ENCODE measurements at places on chromosomes 7 and 10.

- no peak for DNase-seq
These were observed 979 bp downstream of the LRRC4 start for GRCh38 chr7:128030263-128030653.

- no peak for DNase-seq
These were observed 50.4 kb downstream of the TFEC start for GRCh38 chr7:115980159-115980558.

DNA sequence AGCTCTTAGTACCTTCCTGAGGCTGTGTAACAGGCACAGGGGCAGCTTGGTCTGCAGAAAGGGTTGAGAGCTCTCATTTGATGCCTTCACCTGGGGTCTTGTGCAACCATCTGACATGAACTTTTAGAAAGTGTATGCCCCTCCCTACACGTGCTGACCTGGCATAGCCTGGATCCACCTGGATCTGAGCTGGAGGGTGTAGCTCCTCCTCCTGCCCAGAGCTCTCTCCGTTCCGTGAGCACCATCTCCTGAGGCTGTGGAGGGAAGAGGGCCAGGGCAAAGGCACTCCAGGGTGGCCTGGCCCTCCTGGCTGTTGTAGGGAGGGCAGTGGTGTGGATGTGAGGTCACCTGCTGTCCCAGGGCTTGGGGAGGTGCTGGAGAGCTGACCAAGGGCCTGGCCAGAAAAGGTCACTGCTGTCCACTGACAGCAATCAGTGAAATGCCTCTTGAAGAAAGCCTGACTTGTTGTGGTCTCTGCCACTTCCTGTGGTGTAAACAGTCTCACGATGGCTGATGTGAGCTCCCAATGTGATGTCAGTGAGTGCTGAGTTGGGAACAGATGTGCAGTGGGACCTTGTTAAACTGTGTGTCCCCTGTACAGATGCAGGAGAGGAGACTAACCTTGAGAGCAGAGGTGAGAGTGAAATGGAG, 23.0 kb downstream of the AMZ1 start:
- no peak for DNase-seq

DNA sequence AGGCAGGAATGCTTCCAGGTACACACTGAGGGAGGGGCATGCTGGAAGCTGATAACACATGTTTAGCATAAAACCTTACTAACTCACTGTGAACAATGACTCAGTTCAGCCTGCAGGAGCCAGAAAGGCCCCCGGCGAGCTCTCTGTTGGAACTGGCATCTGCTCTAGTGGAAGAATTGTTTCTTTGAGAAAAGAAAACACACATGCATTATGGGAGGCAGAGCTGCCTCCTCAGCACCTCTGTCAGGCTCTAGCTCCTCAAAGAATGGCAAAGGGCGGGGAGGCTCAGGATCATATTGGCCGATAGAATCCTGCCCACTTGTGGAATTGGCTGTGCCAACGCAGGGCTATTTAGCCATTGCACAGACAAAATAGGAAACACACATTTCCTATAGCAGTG, 338.3 kb downstream of the CXCL12 start:
- no peak for DNase-seq

- DNase-seq: no peak
These were observed 25.6 kb downstream of the GPER1 start for GRCh38 chr7:1113548-1113885.

DNA sequence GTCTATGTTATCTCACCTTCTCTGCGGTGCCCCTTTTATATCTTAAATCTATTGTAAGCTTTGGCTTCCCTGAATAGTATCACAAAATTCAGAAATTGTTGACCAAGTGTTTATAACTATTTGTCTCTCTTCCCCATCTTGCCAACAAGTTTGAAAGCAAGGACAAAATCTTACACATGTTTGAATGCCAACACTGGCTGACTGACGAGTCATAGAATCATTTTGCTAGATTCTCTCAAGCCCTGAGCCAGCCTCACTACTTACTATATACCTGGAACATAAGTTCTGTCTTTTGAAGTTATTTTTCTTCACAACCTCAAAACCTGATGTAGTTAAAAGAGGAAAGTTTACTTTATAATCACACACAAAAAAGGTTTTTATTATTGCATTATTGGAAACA, 700.7 kb downstream of the PHTF2 start:
- DNase-seq: no peak

GRCh38 chr7:110204527-110204926, 886.4 kb upstream of the LRRN3 start:
- no peak for DNase-seq

DNA sequence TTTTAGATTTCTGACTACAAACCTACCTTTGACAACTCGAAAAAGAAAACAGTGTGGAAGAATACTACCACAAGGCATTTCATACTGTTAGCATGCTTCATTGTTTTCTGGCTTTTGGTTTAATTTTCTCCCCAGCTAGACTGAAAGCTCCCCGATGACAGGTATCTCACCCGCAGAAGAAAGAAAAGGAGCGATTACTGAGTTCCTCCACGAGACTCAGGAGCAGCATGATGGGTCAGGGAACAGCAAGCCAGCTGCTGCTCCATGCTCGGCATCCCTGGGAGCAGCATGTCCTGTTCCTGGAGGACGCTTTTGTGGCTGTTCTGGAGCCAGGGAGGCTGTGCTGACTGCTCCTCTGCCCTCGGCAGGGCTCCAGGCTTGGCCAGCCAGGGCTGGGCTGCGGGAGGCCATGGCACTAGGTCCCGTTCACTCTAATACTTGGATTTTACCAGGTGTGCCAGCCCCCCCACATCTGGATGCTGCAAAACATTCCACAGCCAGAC, 133.4 kb downstream of the PRKAG2 start:
- DNase-seq: no peak

- no peak for DNase-seq
These were observed 759.1 kb upstream of the IGFBP3 start for GRCh38 chr7:46680147-46680546.

- DNase-seq: no peak
These were observed 439.6 kb downstream of the GRID1 start for GRCh38 chr10:85926986-85927385.

- DNase-seq: no peak
These were observed 92.8 kb upstream of the TAC1 start for GRCh38 chr7:97639036-97639435.

DNA sequence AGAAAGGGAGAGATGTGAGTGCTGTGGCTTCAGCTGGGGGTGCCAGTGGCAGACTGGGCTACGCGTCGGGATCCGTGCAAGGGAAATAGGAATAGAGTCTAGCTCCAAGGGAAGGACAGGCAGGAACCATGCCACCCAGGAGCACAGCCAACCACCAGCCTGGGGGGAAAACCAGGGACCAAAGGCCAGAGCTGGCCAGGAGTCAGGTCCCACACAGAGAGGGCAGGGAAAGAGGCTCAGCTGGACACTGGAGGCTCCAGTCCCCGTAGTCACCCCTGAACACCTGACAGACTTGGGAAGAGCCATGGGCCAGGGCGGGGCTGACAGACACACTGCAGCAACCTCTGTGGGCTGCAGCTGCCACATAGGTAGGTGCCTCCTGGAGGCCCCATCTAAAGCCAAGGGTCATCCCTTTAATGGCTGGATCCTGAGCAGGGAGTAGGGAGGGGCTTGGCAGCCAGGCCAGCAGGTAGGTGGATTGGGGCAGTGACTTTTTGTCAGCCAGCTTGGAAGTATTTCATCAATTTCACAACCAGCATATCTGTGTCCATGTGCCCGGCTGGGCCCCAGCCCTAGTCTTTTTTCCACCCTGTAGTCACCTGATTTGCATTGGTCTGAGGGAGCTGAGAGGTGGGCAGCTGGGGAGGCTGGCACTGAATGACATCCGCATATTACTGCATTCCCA, 163.2 kb downstream of the SH2D4B start:
- no peak for DNase-seq

GRCh38 chr7:55110993-55111361, 92.2 kb downstream of the EGFR start:
- no peak for DNase-seq

DNA sequence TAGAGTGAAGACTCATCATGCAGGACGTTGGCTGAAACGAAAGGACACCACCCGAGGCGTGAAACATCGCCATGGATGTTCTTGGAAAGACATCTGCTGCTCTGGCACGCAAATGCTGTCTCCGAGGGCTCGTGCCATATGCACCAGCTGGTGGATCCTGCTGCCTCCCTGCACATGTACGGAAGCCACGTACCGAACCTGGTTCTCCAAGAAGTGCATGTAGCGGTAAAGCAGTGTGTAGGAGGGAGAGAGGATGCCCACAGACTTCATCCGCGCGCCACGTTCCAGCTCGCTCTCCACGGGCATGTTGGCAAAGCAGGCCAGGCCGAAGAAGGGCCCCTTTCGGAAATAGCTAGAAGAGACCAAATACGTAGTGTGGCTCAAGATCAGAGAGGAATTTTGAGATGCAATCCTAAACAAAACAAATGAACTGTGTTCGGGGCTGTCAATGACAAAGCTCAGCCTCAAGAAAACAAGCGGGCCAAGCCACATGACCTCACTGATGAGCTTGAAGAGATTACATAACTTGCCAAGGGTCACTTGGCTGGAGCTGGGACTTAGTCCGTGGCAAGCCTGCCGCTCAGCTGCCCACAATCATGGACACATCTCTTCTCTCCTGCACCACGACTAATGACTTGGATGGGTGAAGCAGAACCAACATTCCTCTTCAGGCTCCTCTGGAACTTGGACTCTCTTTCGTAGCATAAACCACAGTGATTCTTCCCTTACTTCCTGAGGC, 16.5 kb downstream of the DENND11 start:
- DNase-seq: no peak

DNA sequence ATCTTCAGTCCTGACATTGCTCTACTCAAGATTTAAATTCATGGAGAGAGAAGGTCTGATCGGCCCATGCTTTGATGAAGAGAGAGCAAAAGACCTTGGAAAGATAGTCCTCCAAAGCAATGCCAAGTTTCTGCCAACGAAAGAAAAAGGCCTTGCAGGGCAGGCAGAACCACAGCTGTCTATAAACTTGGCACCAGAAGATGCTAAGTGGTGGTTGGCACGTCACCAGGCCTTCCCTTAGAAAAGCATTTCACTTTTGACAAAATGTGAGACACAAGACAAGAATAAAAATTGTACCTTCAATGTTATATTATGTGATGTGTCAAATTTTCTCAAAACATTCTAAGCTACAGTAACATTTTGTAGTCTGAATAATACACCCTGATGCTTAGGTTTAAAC, 42.0 kb upstream of the FGFR2 start:
- DNase-seq: no peak

GRCh38 chr7:33733870-33734650, 171.3 kb upstream of the BMPER start:
- DNase-seq: no peak

- DNase-seq: no peak
These were observed 7.5 kb upstream of the OR6B1 start for GRCh38 chr7:143992670-143993069.

DNA sequence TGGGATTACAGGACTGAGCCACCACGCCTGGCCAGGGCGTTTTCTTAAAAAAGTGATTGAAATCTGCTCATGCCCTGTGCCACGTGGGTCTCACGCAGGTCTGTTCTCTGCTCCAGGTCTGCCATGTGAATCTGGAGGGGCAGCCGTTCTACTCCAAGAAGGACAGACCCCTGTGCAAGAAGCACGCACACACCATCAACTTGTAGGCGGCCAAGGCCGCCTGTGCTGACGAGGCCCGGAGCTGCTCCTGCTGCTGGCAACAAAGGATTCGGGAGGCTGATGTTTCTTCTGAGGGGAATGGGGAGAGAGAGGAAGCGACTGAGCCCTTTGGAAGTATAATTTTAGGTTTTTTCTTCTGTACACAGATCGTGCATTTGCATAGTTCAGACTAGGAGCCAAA, 23.6 kb upstream of the BMPR1A start:
- DNase-seq: no peak

DNA sequence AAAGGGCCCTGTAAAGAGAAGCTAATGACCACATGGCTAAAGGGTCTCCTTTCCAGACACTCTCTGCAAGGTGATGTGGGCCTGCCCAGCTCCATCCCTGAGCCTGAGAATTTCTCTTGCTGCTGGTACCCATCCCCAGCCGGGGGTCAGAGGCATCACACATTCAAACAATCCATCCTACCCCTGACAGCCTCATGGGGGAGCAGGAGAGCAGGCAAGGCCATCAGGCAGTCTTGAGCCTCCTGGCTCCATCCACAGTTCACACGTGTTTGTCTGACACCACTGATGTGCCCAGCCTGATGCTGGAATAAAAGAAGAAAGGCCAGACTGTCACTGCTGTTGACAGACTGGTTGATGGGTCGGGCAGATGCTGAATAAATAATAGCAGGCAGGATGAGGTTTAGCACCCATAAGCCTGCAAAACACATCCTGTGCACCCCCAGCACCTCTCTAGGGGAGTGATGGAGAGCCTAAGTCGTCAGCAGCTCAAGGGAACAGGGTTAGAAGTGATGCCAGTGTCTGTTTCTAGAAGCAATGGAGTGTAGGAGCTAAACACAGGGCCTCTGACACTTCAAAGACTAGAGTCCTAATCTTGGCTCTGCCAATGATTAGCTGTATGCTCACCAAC, 43.5 kb downstream of the TLL2 start:
- DNase-seq: no peak

GRCh38 chr7:7693881-7694280, 24.5 kb downstream of the RPA3 start:
- no peak for DNase-seq

DNA sequence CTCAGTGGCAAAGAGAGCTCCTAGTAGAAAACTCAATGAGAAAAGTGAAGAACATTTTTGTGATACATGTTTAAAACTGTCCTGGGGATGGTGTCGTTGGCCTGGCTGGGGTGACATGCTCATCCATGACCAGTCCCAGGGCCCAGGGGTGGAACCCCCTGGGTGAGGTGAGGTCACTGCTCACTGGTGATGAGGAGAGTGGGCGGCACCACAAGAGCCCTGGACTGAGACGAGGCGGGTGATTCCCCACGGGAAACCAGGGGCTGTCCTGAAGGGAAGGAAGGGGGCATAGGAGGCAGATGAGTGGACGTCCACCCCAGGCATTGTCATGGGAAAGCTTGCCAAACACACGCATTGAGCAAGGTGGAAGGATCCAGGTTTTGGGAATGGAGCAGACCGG, 54.6 kb downstream of the HTR5A start:
- no peak for DNase-seq

DNA sequence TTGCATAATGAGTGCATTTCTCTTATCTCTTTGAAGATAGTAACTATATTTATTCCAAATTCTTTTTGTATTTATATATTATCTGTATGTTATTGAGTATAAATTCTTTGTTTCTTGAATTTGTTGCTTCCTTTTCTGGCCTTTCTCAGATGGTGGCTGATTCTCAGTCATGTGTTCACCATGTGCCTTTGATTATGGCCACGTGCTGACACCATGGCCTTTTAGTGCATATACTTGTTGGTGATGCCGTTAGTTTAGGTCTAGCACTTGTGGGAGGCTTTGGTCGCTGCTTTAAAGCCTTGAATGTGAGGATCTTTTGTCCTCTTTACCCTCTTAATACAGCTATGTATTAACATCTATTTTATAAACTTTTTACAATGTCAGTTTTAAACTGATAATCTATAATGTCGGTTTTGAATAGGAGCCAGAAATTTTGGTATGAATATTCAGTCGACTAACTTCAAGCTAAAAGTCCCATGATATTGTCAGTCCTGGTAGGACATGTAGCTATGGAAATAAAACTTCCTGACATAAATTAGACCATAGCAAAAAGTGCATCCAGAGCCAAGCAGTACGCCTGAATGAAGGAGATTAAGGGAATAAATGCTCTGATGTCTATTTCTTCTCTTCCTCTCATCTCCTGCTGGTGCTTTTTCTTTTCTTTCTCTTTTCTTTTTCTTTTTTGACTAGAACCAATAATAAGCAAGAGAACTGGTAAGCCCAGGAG, 130.3 kb downstream of the GNAI1 start:
- DNase-seq: no peak

Data from esophagus squamous epithelium (tissue), 5 donors.